ENCODE measurements at places on chromosomes 1 and 21.

GRCh38 chr21:38756746-38757145 is 49.0 kb upstream of the ETS2 start:
- peak; percentile 79 for DNase-seq

DNA sequence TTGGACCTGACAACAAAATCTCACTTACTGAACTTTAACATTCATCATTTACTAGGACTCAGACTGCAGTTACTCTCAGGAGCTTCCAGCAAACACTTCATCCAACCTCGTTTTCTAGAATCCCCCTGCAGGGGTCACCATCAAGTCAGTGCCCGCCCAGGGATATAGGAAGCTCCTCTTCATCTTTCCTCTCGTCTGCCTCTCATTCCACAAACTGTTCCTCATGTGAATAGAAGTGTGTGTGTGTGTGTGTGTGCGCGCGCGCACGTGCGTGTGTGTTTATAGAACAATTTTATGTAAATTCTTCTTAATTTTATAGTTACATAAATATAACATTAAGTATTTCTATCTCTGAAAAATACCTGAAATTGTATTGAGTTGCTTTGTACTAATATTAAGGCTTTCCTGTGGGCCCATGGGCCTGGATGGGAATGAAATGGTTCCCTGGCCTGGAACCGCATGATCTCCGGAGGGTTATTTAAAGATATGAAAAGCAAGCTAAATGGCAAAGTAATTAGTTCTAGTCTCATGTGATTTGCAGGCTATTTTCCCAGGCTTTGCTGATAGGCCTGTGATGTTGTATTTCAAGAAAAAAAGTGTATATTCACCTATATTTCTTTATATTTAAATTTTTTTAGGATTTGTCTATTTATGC is 21.7 kb upstream of the ABCD3 start:
- DNase-seq = peak; percentile 10

DNA sequence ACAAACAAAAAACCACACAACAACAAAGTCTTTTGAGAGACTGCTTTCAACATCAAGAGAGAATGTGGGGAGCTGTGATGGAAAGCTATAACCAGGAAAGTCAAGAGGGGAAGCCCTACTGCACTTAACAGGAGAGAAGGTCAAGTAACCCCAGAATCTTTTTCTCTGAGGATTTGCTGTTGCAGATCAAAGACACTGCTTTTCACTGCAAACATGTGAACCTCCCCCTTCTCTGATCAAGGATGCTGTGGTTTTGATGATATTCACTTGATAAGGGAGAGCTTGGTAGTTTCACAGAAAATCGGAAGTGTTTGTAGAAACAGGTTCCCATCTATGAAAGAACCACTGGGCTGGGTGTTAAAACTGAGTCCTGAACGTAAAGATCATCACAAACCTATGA is 4.8 kb downstream of the ETV3 start:
- no peak for DNase-seq

DNA sequence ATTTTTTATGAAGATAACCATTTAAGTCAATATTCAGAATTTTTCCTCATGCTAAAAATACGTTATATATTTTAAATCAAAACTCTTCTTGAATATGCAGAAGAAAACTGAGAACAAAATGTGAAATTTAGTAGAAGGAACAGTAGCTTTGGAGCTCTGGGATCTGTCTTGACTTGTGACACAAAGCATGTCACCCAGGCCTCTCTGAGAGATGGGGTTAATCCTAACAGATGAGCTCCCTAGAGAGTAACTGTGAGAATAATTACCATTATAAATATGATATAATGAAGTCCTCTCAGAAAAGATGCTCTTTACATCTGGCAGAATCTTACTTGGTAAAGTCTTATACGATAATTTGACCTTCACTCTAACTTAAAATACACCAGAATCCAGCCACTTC is 272.0 kb downstream of the PTPRC start:
- no peak for DNase-seq

- DNase-seq = peak; percentile 96
Observed at GRCh38 chr1:159924025-159924790, 1.1 kb downstream of the TAGLN2 start.

GRCh38 chr1:240138867-240139266 is 47.2 kb downstream of the FMN2 start:
- no peak for DNase-seq

DNA sequence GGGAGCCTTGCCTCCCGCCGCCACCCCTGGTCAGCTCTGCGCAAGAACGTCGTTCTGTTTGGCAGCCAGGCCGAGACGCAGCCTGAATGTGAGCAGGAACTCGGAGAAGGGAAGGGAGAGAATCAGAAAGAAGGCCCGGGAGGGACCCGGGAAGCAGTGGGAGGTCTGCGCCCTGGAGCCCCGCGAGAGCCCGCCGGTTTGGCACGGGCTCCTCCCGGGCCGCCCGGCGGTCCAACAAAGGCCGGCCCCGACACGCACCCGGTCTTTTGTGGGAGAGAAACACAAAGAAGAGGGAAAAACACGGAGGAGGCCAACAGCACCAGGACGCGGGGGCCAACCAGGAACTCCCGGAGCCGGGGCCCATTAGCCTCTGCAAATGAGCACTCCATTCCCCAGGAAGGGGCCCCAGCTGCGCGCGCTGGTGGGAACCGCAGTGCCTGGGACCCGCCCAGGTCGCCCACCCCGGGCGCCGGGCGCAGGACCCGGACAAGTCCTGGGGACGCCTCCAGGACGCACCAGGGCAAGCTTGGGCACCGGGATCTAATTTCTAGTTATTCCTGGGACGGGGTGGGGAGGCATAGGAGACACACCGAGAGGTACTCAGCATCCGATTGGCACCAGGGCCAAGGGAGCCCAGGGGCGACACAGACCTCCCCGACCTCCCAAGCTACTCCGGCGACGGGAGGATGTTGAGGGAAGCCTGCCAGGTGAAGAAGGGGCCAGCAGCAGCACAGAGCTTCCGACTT is 2.7 kb upstream of the OLIG2 start:
- DNase-seq = no peak

DNA sequence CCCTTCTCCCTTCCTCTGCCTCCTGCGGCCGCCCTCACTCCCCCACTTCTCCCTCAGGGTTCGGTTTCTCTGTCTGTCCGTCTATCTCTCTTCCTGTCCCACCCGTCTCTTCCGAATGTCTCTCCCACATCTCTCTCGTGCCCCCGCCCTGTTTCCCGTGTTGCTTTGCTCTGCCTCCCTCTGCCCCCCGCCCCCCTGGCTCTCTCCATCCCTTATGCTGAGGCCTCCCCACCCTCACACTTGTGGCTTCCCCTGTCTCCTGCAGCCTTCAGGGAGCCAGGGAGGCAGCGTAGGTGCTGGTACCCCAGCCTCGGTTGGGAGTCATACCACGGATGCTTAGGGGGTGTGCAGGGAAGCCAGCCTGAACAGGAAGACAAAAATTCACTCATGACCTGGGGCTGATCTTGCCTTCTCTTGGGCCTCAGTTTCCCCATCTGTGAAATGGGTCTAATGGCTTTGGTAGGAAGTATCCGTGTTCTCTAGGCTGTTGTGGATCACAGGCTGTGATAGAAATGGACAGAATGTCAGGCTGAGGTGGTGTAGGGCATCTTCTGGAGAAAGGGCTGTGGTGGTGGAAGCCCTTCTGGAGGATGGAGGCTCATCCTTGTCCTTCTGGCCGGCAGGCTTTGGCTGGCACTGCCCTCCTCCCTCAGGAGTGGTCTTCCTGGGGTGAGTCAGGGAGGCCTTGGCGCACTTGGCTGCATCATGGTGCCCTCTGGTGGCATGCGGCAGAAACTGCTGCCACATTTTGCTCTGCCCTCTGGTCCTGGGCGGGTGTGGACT is 55.5 kb downstream of the FOXO6 start:
- peak; percentile 83 for DNase-seq

DNA sequence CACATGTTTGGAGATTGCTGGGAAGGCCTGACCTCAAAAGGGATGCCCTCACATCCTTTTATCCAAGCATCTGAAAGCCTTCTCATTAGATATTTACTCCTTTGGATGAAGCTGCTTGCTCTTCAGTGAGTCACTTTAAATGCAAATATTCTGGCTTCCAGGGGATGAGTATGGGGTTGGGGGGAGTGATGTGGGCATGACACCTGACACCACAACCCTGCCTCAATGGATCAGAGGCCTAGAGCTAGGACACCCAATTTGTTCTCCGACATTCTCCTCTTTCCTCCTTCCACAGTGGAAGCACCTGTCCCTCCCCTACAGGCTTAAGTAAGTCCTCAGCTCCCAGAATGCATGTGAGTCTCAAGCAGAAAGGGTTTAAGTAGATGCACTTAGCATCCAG is 238.3 kb downstream of the OMA1 start:
- no peak for DNase-seq

Data from cardiac fibroblast (primary cell).